ENCODE measurements at places on chromosomes 4 and X.

- no peak for DNase-seq
Measured at GRCh38 chrX:34987646-34988045, 45.0 kb downstream of the FAM47B start.

- no peak for DNase-seq
Measured at GRCh38 chr4:156732634-156733033, 239.0 kb downstream of the PDGFC start.

DNA sequence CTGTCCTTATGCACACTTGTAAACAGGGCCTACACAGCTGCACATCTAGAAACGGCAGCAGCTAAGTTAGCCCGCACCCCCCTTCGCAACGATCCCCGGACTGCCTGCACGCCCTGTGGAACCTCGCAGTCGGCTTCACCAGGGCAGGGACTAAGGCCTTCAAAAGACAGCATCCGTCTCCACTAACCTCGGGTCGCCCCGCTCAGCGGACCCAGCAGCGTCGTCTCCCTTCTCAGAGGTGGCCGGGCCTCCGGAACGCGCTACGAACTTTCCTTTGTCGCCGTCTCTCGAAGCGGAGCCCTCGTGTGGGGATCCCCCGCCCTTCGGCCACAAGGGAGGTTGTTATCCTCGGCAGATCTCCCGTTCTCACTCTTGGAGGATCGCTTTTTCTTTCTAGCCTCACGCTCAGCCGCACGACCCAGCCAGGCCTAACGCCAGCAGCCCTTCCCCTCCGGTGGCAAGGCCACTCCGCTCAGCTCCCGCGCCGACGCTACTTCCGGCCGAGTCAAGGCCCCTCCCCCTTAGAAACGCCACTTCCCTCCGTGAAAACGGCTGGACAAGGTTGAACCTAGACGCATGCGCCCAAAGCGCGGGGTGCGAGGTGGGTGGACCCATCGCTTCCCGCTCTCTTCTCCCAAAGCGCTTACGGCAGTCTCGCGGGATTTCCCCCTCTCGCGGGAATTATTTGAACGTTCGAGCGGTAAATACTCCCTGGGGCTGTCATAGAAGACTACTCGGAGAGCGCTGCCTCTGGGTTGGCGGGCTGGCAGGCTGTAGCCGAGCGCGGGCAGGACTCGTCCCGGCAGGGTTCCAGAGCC is at the start of the genes DCAF16 and NCAPG:
Gene DCAF16 (minus strand): TSS at position 498 of the 818 bp plus-strand sequence. CDS start 6,616 bp downstream, outside the sequence.
Gene NCAPG (plus strand): TSS at position 720 of the 818 bp plus-strand sequence. CDS start 99 bp downstream, outside the sequence.
- peak; percentile 100 for DNase-seq

DNA sequence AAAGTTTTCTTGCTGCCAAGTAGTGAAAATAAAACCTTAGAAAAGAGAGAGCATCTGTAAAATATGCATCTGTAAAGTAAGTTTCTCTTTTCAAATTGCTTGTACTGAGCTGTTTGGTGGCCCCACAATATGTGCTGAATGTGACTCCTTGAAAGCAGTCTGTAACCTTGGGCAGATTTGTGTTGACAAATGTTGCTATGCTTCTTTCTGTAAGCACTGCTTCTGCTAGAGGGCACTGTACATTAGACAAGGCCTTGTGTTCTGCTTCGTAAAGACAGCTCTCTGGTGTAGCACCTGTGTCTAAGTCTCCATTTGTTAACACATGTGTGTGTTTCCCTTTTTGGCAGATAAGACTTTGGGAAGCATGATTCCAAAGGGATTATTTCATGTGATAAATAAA is 56.6 kb upstream of the NRK start:
- DNase-seq: no peak

GRCh38 chrX:25191403-25191802 is 175.6 kb upstream of the ARX start:
- no peak for DNase-seq

DNA sequence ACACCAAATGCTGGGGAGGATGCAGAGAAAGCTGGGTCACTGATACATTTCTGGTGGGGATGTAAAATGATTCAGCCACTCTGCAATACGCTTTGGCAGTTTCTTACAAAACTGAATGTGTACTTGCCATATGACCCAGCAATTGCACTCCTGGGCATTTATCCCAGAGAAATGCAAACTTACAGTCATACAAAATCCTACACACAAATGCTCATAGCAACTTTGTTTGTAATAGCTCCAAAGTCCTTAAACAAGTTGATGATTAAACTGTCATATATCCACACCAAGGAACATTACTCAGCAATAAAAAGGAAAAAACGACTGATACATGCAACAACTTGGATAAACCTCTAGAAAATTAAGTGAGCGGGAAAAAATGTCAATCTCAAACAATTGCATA is 12.3 kb downstream of the MID1 start:
- no peak for DNase-seq

- no peak for DNase-seq
Measured at GRCh38 chr4:173464481-173464880, 65.5 kb downstream of the HAND2 start.

All from stimulated activated CD4-positive, alpha-beta T cell treated with anti-CD3 and anti-CD28 coated beads, Interleukin-2, amount 100 ng/mL, for 24 hours (primary cell).